ENCODE measurements at places on chromosomes 16 and 17.

GRCh38 chr17:1894753-1895339 lies 65.0 kb downstream of the RPA1 start:
- DNase-seq: no peak

- no peak for DNase-seq
Observed at GRCh38 chr17:71878998-71879397, 241.8 kb upstream of the SOX9 start.

GRCh38 chr17:78958641-78959127 lies 21.0 kb downstream of the LGALS3BP start:
- DNase-seq: no peak

DNA sequence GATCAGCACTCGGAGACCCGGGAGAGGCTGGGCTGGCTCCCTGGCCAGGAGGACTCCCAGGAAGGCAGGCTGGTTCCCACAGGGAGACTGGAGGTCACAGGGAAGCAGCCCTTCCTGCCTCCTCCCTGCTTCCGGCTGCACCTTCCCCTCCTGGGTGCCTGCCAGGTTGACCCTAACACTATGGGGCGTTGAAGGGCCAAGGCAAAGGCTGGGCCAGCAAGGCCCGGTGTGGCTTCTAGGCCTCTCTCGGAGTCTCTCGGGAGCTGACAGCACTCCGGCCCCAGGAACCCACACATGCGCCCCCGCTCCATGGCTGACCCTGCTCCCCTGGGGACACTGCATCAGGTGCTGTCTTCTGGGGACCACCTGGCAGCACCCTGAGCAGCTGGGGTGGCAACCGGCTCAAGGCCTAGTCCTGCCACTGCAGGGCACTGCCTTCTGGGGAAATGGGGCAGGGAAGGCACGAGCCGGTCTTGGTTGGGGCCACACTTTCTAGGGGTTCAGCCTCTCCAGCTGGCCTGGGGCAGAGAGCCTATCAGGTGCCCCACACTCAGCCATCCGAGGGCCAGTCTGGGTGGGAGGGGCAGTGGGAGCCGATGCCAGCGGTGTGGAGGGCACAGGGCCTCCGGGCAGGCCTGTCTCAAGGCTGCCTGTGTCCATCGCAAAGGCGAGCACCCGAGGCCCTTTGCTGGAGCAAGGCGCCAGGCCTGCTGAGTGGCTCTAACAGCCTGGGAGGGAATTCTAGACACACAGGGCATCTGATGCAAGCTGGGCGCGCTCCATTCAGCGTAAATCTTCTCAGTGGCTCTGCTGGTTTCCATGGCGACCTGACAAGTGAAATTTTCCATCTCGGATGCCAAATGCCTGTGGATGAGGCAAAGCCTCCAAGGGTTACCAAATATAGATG lies 5.6 kb upstream of the MTSS2 start:
- no peak for DNase-seq

All from stimulated activated CD4-positive, alpha-beta T cell treated with anti-CD3 and anti-CD28 coated beads, Interleukin-4, amount 100 ng/mL, for 48 hours (primary cell).